ENCODE measurements at places on chromosomes 3 and 15.
A peak's percentile ranks its signal among the peaks of the same experiment; 100 is the strongest.

GRCh38 chr3:64207289-64208080 is 17.8 kb downstream of the PRICKLE2 start:
- no peak for DNase-seq

DNA sequence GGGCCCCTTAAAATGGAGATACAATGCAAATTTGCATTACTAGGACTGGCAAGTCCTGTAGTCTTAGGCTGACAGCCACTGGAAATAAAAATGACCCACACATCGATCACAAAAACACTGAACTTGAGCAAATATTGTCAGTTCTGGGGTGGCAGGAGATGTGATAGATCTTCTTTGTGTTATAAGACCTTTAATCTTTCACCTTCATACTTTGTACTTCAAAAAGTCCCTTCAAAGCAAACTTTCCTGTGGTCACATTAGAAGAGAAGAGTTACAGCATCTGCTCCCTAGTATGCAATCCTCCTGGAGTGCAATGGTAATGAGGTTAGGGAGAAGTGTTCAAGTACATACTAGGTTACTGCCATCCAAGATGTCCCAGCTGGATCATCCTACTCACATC is 149.4 kb upstream of the KCNMB2 start:
- DNase-seq: no peak

DNA sequence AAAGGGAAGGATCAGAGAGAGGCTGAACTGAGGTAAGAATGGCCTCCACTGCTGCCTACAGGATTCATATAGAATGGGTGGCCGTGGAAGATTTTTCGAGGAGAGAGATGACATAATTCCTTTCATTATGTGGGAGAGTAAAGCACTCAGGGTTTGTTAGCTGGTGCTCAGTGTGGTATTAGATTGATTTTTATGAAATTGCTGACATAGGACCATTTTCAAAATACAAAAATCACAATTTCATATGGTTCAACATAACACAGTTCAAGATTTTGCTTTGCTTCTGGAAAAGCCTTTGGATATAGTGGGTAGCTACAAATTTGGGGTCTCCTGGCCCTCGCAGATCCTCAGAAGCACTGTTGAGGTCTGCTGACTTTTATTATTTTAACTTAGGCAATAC is 95.4 kb downstream of the KCNAB1 start:
- DNase-seq: no peak

- peak; percentile 46 for DNase-seq
Measured at GRCh38 chr3:9452417-9452816, 55.0 kb downstream of the SETD5 start.

DNA sequence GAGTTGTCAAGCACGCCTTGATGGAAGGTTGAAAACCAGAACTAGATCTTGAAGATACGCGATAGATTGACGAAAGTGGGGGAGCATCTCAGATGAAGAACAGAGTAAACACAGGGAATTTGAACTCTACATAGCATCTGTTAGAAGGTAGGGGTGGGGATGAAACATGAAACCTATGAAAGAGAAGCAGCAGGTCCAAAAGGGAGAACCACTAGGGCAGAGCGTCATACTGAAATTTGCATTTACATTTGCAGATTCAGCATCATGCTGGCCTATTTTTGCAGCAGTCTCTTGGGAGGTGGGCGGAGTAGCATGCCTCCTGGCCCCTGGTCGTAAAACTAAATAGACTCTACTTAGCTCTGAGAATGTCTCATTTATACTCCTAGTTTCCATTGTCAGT is 46.1 kb upstream of the RASGRP1 start:
- no peak for DNase-seq

- DNase-seq: no peak
Measured at GRCh38 chr3:66353530-66353929, 132.7 kb downstream of the SLC25A26 start.

DNA sequence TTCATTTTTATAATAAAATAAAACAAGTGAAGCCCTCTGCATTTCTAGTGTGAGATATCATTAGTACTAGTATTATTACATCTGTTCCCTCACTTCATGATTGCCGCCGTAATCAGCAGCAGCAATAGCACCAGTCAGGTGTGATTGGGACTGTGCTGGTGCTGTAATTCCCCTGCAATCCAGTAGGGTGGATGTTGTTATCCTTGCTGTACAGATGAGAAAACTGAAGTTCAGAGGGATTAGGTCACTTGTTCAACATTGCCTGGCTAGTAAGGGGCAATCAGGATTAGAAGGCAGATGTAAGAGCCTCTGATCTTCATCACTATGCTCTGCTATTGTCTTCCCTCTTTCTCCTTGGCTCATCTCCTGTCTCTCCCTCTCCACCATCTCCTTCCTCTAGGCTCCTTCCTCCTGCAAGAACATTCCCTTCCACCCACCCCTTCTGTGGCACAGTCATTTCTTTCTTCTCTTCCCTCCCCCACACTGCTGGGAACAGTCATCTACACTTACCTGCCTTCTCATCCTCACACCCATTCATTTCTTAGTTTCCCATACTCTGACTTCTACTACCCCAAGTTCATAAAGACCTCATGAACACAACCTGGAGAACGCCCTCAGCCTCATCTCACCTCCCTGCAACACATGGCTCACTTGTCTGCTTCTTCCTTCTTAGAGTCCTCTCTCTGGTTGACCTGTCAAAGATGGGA is 29.7 kb downstream of the CRYGS start:
- DNase-seq: no peak

DNA sequence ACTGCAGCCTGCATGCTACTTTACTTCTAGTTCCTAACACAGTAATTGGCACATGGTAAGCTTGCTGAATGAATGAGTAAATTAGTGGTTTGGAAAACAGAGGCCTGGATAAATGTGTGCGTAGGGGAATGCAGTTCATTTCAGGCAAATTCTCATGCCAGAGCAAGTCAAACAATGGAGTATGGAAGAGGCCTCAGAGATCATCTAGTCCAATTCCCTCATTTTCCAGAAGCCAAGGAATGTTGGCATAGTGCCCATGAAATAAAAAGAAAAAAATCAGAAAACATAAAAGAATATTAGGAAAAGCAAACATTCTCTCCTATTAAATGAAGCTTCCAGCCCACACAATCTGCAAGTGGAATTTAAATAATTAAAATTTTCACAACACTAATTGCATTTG is 92.4 kb downstream of the MB21D2 start:
- no peak for DNase-seq

- DNase-seq: no peak
Measured at GRCh38 chr15:86664581-86664980, 584.9 kb downstream of the AGBL1 start.

DNA sequence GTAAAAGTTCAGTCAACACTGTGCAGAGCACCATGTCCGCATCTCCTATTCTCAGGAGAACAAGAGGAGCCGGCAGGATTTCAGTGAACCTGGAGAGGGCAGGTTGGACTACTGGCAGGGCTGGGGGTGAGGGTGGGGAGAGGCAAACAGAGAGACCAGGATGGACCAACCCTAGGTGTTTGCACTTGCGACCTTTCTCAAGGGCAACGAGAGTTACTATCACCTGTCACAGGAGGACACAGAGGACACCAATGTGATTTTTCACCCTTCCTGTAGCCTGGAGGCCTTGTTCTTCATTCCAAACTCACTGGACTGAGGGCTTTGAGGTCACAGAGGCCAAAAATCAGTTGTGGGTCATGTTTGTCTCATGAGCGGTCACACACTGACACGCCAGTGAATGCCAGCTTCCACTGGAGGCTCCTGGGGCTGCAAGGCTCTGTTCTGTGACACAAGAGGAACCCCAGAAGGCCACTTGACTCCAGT is 89.5 kb downstream of the CPN2 start:
- DNase-seq: no peak

DNA sequence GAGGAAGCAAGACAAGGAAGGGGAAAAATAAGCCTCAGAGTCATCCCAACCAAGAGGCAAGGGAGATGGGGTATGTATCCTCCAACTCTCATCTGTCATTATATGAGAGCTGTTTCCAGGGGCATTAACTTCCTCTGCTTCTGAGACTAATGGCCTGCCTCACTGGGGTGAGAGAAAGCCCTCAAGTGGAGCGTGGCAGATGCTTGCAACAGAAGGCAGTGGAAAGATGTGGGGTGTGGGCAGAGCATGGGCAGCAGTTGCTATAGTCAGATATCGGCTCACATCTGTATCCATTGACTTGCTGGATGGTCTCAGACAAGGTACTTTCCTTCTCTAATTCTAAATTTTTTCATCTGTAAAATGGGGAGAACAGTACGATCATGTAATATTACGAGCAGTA is 81.7 kb upstream of the PLCL2 start:
- no peak for DNase-seq

GRCh38 chr15:39580117-39580484 is 778 bp upstream of the THBS1 start:
- peak; percentile 94 for DNase-seq

- no peak for DNase-seq
Measured at GRCh38 chr3:6821411-6821810, 39.5 kb upstream of the GRM7 start.

GRCh38 chr15:68492855-68493254 is 60.9 kb upstream of the ITGA11 start:
- DNase-seq: no peak

- DNase-seq: no peak
Measured at GRCh38 chr3:20503394-20504082, 317.5 kb upstream of the SGO1 start.

DNA sequence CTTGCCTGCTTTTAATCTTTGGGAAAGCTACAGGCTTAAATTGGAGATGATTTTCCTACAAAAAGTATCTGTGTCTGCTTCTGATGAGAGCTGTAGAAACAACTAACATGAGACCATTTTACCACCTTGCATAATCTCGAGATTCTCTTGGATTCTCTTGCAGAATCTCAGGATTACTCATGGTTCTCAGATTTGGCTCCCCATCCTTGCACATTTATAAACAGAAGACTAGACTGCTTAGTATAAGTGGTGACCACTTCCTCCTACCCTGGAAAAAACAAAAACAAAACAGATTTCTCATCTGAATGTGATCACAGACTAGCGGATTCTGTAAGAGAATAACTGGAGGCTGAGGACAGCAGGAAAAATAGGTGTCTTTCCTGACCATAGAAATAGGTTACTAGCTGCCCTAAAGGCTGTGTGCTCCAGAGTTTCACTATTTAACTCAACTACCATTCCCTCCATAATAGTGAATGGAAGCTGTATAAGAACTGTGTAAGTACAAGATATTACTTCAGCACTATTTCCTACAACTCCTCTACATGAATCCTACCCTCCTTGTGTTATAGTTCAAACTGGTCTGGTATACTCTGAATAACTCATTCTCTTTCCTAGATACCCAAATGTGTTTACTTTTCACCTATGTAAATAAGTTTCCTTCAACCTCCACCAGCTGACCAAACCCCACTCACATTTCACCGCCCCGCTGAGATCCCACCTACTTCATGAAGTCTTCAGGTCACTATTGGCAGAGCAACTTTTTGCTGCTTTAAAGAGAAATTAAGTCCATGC is 122.2 kb upstream of the C2CD4B start:
- no peak for DNase-seq

GRCh38 chr3:121436074-121436473 is 109.7 kb downstream of the POLQ start:
- no peak for DNase-seq

Measured in suppressor macrophage treated with lipopolysaccharide for 4 hours (primary cell).